ENCODE measurements at places on chromosomes 1 and 21.

GRCh38 chr1:12184008-12184681, 17.4 kb downstream of the TNFRSF1B start:
- DNase-seq: no peak

DNA sequence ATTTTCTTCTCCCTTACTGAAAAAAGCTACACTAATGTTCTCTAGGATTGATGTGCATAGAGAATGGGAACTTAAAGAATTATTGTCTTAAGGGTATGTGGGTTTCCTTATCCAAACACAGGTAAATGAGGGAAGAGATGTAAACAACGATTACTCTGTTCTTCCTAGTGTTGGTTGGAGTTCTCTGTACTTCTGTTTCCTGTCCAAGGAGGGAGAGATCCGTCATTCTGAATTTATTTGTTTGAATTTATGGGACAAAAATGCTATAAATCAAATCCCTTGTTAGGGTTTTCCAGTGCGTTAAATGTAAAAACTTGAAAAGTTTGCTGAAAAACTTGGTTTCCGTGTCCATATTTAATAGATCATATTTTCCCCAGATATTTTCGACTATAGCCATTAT, 29.6 kb downstream of the LAMC1 start:
- no peak for DNase-seq

DNA sequence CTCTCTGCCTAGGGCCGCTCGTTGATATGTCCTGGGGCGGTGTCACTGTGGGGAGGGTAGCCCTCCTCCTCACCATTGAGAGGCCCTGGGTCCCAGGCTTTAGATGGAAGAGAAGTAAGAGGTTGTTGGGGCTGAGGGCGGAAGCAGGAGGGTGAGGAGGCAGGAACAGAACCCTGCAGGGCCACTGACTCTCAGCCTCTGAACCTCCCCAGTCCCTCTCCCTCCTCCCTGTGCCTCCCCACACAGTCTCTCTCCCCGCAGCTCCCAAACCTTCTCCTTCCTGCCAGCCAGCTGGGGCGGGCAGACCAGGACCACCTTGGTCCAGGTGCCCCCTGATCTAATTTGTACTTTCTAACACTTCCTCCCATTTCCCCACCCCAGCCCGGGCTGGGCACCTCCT, 14.3 kb upstream of the FAM131C start:
- DNase-seq: no peak

GRCh38 chr1:66256629-66257572, 277.1 kb upstream of the SGIP1 start:
- no peak for DNase-seq

GRCh38 chr1:186999506-186999905, 170.8 kb downstream of the PLA2G4A start:
- DNase-seq: no peak

- DNase-seq: no peak
Measured at GRCh38 chr1:29832471-29832870, 596.1 kb downstream of the PTPRU start.

- peak; percentile 11 for DNase-seq
Measured at GRCh38 chr21:15841856-15842564, 112.2 kb downstream of the USP25 start.

DNA sequence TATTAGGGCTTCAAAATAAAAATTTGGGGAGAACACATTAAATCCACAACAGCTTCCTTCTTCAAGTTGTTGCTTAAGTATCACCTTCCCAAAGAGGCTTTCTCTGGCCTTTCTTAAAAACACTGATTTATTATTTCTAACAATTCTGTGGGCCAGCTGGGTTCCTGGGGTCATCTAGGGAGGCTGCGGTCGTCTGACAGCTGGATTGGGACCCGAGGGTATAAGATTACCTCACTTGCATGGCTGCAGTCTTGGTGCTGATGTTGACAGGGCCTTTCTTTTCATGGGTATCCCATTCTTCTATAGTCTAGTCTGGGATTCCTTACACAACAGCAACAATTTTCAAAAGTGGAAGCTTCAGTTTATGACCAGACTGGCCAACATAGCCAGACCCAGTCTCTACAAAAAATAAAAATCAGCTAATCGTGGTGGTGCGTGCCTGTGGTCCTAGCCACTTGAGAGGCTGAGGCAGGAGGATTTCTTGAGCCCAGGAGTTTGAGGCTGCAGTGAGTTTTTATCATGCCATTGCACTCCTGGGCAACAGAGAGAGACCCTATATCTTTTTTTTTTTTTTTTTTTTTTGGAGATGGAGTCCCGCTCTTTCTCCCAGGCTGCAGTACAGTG, 46.1 kb upstream of the ZNF326 start:
- no peak for DNase-seq

DNA sequence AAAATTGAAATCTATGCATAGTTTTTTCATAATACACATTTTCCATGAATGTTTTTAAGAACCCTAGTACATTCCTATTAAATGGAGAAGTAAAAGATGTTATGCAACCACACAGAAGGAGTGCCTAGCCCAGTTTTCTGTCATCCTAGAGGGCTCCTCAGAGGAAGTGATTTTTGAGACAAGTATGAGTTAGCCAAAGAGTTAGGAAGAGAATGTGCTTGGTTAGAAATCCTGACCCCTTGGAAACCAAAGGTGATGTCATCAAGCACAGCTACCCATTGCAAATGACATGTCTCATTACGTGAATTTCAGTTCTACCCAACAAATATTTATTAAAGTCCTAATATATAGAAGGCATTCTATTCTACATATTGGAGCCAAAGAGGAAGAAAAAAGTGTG, 88.9 kb upstream of the TNFSF4 start:
- no peak for DNase-seq

DNA sequence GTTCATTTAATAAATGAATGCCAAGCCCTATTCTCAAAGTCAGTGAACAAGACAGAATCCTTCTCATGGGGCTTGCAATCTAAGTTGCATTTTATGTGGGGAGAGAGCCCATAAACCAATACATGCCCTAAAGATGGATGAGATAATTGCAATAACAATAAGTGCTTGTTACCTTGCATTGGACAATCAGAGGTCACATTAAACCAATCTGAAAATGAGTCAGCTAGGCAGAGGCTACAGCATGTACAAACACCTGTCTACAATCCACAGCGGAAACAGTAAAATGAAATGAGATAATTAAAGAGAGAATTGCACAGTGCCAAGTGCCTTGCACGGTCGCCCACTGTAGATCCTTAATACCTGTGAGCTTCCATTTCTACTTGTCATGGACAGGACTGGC, 7.4 kb upstream of the IGFN1 start:
- DNase-seq: no peak

DNA sequence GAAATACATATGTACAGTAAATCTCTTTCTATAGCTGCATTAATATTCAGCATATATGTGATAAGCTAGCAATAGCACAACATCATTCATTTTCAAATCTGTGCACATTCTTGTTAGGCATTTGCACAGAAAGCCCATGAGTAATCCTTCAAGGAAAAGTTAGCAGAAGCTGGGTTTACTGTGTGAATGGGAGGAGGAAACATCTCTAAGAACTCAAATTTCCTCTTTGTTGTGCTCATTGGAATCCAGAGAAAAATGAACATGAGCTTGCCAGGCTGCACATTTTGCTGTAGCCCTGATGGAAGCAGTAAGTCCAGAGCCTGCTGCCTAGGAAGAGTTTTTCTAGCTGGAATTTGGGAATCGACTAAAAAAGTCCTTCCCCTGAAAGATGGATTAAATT, 214.2 kb upstream of the FOXD3 start:
- no peak for DNase-seq

DNA sequence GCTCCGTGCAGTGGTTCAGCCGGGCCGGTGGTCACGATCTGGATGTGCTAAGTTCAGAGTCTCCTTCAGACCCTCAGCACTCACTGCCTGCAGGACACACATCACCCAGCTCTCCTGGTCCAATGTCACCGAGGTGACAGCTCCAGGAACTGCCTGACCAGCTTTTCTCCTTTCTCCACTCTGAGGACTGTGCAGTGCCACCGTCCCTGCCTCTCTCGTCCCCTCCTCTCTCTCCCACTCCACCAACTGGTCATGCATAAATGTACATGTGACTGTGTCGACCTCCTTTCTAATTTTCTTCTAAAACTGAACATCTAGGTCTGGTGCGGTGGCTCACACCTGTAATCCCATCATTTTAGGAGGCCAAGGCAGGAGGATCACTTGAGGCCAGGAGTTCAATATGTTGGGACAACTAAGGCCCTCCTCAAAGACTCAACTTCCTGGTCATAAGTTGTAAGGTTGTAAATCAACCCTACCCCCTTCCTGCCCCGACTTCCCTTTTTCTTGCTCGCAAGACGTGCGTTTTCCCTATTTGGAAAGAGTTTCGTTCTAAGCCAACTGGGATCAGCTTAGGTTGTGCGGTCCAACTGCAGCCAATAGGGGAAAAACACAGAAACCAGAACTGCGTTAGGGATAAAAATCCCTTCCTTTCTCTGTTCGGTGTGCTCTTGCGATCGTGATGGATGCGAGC, 53.1 kb downstream of the MEGF6 start:
- DNase-seq: no peak

Measured in NCI-H1048 (cell line).